Left kidney (tissue), 8 donors: ENCODE measurements at places on chromosomes 7 and 10. TPM values are rescaled to one million over a fixed set of nuclear protein-coding genes. Genes with fewer than 3 reads are reported as not detected.

GRCh38 chr7:101862280-101863220, 45.1 kb downstream of the CUX1 start:
- no peak for DNase-seq

DNA sequence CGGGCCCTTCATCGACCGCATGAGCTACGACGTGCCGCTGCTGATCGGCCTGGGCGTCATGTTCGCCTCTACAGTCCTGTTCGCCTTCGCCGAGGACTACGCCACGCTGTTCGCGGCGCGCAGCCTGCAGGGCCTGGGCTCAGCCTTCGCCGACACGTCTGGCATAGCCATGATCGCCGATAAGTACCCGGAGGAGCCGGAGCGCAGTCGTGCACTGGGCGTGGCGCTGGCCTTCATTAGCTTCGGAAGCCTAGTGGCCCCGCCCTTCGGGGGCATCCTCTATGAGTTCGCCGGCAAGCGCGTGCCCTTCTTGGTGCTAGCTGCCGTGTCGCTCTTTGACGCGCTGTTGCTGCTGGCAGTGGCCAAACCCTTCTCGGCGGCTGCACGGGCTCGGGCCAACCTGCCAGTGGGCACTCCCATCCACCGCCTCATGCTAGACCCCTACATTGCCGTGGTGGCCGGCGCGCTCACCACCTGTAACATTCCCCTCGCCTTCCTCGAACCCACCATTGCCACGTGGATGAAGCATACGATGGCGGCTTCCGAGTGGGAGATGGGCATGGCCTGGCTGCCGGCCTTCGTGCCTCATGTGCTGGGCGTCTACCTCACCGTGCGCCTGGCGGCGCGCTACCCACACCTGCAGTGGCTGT, 1.2 kb downstream of the SLC18A3 start:
- no peak for DNase-seq

GRCh38 chr7:78901566-78901965, 551.9 kb downstream of the MAGI2 start:
- no peak for DNase-seq

The LRIT1 gene
- polyA plus RNA-seq: not detected

The LSM8 gene
- polyA plus RNA-seq: 73.7 TPM
